ENCODE measurements at places on chromosomes 16 and 17.

GRCh38 chr16:83335076-83335475 lies 472.7 kb upstream of the HSBP1 start:
- no peak for DNase-seq

GRCh38 chr16:2385190-2385836 lies 43.9 kb upstream of the CCNF start:
- no peak for DNase-seq

DNA sequence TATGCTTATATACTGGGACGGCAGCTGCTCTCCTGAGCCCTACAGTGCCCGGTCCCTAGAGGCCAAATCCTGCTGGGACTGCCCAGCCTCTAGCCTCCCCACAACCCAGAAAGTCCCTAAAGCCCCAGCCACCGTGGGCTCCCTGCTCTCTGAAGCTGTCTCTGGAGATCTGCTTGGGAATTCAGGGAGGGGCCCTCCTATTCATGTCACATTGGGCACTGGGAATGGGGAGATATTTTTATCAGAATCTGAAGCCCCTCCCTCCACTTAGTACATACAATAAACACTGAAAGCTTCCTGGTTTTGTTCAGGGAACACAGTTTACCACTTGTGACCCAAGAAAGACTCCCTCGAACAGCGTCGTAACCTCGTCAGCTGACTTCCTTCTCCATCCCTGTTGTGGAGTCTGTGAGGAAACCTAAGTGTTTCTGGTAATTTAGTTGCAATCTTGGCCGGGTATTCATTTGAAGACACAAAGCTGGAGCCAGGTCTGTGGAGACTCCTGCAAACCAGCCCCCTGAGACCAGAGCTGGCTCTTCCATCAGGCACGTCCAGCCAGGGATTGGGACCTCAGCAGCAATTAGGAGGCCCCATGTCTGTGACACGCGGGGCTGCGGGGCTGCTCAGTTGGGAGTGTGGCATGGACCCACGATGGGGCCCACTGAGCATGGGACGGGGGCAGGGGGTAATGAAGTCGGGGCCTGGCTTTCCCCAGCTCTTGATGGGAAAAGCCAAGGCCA lies 38.5 kb downstream of the PGS1 start:
- no peak for DNase-seq

- DNase-seq, result no peak
Measured at GRCh38 chr17:80951121-80952090, 40.2 kb upstream of the CHMP6 start.

DNA sequence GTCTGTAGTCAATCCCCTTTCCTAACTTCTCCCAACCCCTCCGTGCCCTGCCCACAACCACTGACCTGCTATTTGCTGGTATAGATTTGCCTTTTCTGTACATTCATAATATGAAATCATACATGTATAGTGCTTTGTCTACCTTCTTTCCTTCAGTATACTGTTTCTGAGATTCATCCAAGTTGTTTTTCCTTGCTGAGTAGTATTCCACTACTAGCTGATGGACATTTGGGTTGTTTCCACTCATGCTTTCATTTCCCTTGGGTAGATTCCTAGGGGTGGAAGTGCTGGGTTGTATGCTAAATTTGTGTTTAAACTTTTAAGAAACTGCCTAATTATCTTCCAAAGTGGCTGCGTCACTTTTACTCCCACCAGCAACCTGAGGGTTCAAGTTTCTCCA lies 27.7 kb downstream of the CSNK2A2 start:
- DNase-seq, result no peak

- no peak for DNase-seq
Measured at GRCh38 chr16:62846399-62847057, 810.3 kb upstream of the CDH8 start.

DNA sequence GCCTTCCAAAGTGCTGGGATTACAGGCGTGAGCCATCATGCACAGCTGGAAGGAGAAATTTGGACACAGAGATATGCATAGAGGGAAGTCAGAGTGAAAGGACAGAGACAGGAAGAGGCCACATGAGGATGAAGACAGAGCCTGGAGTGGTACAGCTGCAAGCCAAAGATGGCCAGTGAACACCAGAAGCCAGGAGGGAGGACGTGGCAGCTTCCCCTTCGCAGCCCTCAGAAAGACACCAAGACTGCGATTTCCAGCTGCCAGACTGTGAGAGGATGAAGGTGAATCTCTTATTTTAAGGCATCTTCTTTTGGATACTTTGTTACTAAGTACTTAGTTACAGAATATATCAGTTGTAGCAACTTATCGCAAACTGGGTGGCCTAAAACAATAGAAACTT lies 60.5 kb upstream of the PLCG2 start:
- no peak for DNase-seq

Data from vagina (tissue), 2 donors.